ENCODE measurements at places on chromosomes 1 and 21.

- no peak for DNase-seq
- H3K36me3 ChIP-seq, result peaks cover 8% of the 10 kb centered on the region
- no peak overlapping the region for H3K4me3 ChIP-seq
Observed at GRCh38 chr1:40362699-40363098, 10.8 kb upstream of the SMAP2 start.

GRCh38 chr1:18875107-18875795 is 15.8 kb upstream of the TAS1R2 start:
- H3K4me1 ChIP-seq, result no peaks in the 10 kb centered on the region
- no peaks in the 10 kb centered on the region for H3K27me3 ChIP-seq
- peak; percentile 69 for DNase-seq
- H3K4me3 ChIP-seq, result no peak overlapping the region
- H3K36me3 ChIP-seq, result no peaks in the 10 kb centered on the region

DNA sequence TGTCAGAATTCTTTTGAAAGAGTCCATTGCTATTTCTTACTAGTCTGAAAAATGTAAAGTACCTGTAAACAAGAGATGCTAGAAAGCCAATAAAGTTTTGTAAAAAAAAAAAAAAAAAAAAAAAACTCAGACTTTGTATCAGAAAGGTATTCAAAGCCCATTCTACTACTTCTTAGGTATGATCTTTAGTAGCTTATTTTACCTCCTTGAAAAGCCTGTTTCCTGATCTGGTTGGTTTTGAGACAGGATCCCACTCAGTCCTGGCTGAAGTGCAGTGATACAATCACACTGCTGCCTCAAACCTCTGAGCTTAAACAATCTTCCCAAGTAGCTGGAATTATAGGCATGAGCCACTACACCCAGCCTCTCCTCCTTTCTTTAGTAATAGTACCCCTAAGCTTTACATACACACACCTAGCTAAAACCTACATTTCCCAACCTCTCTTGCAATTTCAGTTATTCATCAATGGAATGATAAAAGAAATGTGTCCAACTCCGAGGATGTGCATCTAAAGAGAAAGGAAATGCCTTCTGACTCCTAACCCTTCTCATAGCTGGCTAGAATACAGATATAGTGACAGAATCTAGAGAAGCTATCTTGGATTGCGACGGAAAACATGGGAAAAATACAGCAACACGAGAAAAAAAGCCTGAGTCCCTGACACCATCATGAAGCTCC is 30.6 kb downstream of the EPS15 start:
- no peaks in the 10 kb centered on the region for H3K27me3 ChIP-seq
- no peak for DNase-seq
- no peak overlapping the region for H3K4me3 ChIP-seq
- H3K4me1 ChIP-seq, result peaks cover 16% of the 10 kb centered on the region
- H3K27ac ChIP-seq, result no peak overlapping the region

- peaks cover 3% of the 10 kb centered on the region for H3K4me1 ChIP-seq
- H3K4me3 ChIP-seq, result no peak overlapping the region
Observed at GRCh38 chr1:198848649-198849048, 209.8 kb downstream of the PTPRC start.

DNA sequence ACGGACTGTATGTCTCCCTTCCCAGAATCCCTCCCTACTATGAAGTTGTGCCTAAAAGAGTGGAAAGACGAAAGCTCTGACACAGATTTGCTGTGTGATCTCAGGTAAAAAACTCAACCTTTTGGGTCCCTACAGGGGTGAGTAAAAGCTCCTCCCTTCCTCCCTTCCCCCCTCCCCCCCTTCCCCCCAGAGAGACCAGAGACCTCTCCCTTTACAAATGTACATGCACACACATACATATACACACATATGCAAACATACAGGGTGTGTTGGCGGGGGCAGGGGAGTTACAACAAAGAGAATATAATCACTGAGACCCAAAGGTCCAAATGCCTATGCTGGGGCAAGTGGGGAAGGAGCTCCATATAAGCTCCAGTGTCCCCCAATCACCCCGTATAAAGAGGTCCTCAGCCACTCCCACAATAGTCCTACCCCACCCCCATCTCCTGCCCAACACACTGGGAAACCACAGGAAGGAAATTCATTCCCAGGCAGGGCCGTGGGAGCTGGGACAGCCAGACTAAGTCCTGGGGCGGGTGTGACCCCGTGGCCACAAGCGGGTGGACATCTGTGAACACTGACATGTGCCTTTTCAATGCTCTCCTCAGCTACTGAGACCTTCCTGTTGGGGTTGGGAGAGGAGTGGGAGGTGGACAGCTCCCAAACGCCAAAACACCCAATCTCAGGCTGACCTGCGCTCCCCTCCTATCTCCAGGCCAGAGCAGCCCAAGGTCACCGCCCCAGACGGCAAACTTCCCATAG is 2.0 kb downstream of the MEF2D start:
- H3K27me3 ChIP-seq, result no peaks in the 10 kb centered on the region
- peak; percentile 30 for DNase-seq
- peaks cover 58% of the 10 kb centered on the region for H3K4me1 ChIP-seq
- H3K27ac ChIP-seq, result peak overlapping the region; percentile 64

GRCh38 chr1:174008979-174009378 is 13.2 kb downstream of the RC3H1 start:
- no peaks in the 10 kb centered on the region for H3K27me3 ChIP-seq
- H3K4me1 ChIP-seq, result peaks cover 14% of the 10 kb centered on the region
- no peak for DNase-seq
- no peak overlapping the region for H3K4me3 ChIP-seq
- peaks cover 34% of the 10 kb centered on the region for H3K36me3 ChIP-seq

DNA sequence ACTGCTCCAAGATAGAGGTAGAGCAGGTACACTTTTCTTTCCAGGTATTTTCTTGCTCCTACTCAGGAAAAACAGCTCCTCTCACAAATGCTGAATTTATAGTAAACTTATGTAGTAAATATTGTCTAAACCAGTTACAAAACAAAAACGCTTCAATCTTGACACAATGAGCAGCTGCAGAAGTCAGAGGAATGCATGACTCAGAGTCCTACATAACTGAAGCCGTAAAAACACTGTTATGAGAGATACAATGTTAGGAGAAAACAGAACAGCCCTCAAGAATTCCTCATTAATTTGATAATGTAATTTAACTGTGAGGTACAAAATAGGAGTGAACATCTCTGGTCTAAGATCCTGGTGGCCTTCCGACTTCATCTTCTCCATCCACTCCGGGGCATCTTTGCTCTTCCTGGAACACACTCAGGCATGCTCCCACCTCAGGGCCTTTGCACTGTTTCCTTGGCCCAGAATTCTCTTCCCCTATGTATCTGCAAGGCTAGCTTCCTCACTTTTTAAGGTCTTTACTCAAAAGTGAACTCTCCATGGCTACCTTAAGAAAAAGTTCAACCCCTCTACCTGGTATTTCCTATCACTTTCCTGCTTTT is 138.5 kb downstream of the SLC45A1 start:
- no peak overlapping the region for H3K4me3 ChIP-seq
- H3K4me1 ChIP-seq, result peaks cover 15% of the 10 kb centered on the region
- no peak for DNase-seq
- no peak overlapping the region for H3K27ac ChIP-seq
- H3K36me3 ChIP-seq, result peaks cover 5% of the 10 kb centered on the region
- H3K27me3 ChIP-seq, result no peaks in the 10 kb centered on the region

GRCh38 chr1:60978421-60979357 is 103.7 kb upstream of the NFIA start:
- H3K36me3 ChIP-seq, result no peaks in the 10 kb centered on the region
- H3K27me3 ChIP-seq, result peaks cover 12% of the 10 kb centered on the region
- H3K27ac ChIP-seq, result no peak overlapping the region
- H3K4me1 ChIP-seq, result peaks cover under 1% of the 10 kb centered on the region
- DNase-seq, result peak; percentile 32

- no peaks in the 10 kb centered on the region for H3K4me1 ChIP-seq
- no peak overlapping the region for H3K27ac ChIP-seq
- peaks cover 3% of the 10 kb centered on the region for H3K27me3 ChIP-seq
- no peak for DNase-seq
- H3K36me3 ChIP-seq, result no peaks in the 10 kb centered on the region
Observed at GRCh38 chr1:220577926-220578325, 50.0 kb downstream of the MARK1 start.

GRCh38 chr1:14878951-14879350 is 274.6 kb upstream of the TMEM51 start:
- no peak for DNase-seq
- H3K4me1 ChIP-seq, result no peaks in the 10 kb centered on the region
- H3K27ac ChIP-seq, result no peak overlapping the region
- peaks cover 2% of the 10 kb centered on the region for H3K27me3 ChIP-seq
- no peak overlapping the region for H3K4me3 ChIP-seq
- H3K36me3 ChIP-seq, result no peaks in the 10 kb centered on the region

DNA sequence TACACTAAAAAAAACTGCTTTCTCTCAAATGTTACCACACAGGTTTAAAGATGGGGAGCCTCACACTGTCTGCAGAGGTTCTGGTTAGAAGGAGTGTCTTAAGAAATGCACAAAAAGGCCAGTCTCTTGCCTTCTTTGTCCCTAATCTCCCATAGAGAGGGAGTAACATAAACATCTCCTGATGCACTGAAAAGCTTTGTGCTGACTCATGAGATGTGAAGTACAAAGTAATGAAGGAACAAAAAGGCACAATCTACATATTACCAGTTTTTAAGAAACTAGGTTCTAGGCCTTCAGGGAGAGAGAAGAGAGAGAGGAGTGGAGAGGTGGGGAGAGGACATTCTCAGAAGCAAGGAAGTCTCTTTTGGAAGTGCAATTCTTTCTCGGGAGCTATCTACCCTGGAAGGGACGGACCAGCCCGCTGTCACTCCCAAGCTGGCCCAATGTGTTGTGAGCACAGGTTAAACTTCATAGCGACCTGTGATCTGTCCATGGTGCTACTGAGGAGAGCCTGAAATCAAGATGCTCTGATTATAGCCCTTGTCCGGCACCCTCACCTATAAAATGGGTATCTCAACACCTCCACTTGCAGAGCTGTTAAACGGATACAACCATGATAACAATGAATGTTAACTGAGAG is 458.1 kb downstream of the DISC1 start:
- no peaks in the 10 kb centered on the region for H3K27me3 ChIP-seq
- H3K4me1 ChIP-seq, result no peaks in the 10 kb centered on the region
- H3K36me3 ChIP-seq, result no peaks in the 10 kb centered on the region
- no peak for DNase-seq
- no peak overlapping the region for H3K27ac ChIP-seq
- no peak overlapping the region for H3K4me3 ChIP-seq

GRCh38 chr1:237384213-237384612 is 342.2 kb downstream of the RYR2 start:
- no peaks in the 10 kb centered on the region for H3K36me3 ChIP-seq
- H3K4me1 ChIP-seq, result no peaks in the 10 kb centered on the region
- no peak for DNase-seq
- H3K27ac ChIP-seq, result no peak overlapping the region
- H3K27me3 ChIP-seq, result no peaks in the 10 kb centered on the region

DNA sequence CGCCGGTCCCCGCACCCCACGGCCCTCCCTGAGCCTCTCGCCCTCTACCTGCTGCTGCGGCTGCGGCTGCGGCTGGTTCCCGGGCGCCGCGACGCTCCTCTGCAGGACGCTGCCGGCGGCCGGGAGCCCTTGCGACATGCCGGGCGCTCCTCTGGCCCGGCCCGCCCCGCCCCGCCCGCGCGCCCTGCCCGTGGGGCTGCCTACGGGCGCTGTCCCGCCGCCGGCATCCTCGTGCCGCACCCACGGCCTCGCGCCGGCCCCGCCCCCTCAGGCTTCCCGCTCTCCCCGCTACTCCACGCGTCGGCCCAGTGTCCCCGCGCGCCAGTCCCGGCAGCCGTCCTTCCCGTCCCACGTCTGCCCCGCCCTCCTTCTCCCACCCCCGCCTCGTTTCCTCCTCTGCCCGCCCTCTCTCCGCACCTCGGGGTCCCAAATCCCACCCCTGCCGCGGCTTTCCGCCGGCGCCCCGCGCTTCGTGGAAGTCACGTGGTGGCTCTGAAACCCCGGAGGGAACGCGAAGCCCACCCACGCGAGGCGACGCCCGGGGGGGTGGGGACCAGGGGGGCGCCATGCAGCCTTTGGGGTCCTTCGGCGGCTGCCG is at the start of gene BATF3:
Gene BATF3, minus strand, starts transcription at position 216 of the 598 bp plus-strand sequence. Its CDS starts 78 bp downstream, at position 138.
- H3K4me3 ChIP-seq, result peak within 1 kb of the TSS; percentile 82
- H3K36me3 ChIP-seq, result peaks cover 12% of the 10 kb centered on the region
- peaks cover 35% of the 10 kb centered on the region for H3K4me1 ChIP-seq
- peaks cover 2% of the 10 kb centered on the region for H3K27me3 ChIP-seq
- peak within 1 kb of the TSS; percentile 67 for H3K27ac ChIP-seq

GRCh38 chr21:38848187-38848609 is 42.5 kb downstream of the ETS2 start:
- H3K4me1 ChIP-seq, result peaks cover 3% of the 10 kb centered on the region
- no peak overlapping the region for H3K4me3 ChIP-seq
- peaks cover 5% of the 10 kb centered on the region for H3K27me3 ChIP-seq
- H3K27ac ChIP-seq, result no peak overlapping the region
- H3K36me3 ChIP-seq, result no peaks in the 10 kb centered on the region

GRCh38 chr1:95245029-95245428 is 11.0 kb downstream of the RWDD3 start:
- H3K36me3 ChIP-seq, result peaks cover 51% of the 10 kb centered on the region
- H3K4me1 ChIP-seq, result no peaks in the 10 kb centered on the region
- no peak for DNase-seq
- no peaks in the 10 kb centered on the region for H3K27me3 ChIP-seq
- H3K27ac ChIP-seq, result no peak overlapping the region

DNA sequence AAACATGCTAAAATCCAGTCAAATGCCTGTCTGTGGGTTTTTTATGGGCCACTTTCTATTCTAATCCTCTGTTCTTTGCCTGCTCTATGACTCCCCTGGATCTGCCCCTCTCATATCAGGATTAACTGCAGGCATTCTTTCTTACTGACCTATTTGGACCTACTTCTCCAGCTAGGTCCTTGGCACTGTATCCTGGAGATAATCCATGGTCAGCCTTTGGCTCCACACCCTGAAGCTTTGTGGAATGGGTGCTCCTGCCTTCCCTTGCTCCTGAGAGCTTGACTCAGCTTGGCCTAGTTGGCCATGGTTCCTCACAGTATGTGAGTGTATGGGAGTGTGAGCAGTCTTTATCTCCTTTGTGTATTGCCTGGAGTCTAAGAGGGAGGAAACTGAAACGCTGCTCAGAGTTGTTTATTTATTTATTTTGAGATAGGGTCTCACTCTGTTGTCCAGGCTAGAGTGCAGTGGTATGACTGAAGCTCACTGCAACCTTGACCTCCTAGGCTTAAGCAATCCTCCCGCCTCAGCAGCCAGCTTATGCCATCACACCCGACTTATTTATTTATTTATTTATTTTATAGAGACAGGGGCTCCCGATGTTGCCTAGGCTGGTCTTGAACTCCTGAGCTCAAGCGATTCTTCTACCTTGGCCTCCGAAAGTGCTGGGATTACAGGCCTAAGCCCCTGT is 28.7 kb upstream of the CDC14A start:
- H3K4me3 ChIP-seq, result no peak overlapping the region
- H3K27ac ChIP-seq, result no peak overlapping the region
- H3K4me1 ChIP-seq, result peaks cover 6% of the 10 kb centered on the region
- no peaks in the 10 kb centered on the region for H3K27me3 ChIP-seq
- peaks cover 8% of the 10 kb centered on the region for H3K36me3 ChIP-seq
- DNase-seq, result no peak

DNA sequence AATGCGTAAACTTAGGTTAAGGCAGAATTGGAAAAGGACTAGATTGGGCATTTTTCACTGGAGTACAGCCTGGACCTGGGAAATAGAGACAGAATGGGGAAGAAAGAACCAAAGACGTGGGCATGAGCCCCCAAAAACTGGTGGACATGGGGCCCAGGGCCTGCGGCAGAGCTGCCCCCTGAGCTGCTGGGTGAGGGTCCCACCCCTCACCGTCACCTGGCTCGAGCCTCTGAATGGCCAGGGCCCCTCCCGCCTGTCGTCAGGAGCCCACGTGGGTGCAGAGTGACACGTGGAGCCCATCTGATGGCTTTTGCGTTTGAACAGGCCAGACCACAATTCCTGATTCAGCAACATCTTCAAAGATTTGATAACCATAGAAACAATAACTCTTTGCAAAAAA is 360.9 kb upstream of the VAMP3 start:
- no peaks in the 10 kb centered on the region for H3K27me3 ChIP-seq
- no peak for DNase-seq
- no peak overlapping the region for H3K27ac ChIP-seq
- H3K4me1 ChIP-seq, result no peaks in the 10 kb centered on the region
- no peaks in the 10 kb centered on the region for H3K36me3 ChIP-seq
- H3K4me3 ChIP-seq, result no peak overlapping the region
